ENCODE measurements at places on chromosomes 6 and 20. TPM values are rescaled to one million over a fixed set of nuclear protein-coding genes. Genes with fewer than 3 reads are reported as not detected.

DNA sequence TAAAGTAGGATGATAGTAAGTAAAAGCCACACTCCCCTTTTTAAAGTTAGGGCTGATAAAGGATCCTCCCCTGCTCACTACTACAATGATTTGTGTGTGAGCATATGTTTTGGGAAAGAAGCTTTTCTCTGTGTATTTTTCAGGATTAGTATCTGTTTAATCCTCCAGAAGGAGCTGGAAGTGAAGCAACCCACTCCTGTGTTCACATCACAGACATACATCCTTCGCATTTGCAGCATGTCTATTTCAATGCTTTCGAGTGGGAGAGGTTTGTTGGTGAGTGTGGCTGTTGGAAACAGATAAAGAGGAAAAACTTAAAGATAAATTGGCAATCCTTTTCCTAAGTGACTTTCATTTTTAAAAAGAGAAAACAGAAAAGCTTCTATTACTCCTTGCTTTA is 31.6 kb upstream of the RGS17 start:
- DNase-seq = no peak

DNA sequence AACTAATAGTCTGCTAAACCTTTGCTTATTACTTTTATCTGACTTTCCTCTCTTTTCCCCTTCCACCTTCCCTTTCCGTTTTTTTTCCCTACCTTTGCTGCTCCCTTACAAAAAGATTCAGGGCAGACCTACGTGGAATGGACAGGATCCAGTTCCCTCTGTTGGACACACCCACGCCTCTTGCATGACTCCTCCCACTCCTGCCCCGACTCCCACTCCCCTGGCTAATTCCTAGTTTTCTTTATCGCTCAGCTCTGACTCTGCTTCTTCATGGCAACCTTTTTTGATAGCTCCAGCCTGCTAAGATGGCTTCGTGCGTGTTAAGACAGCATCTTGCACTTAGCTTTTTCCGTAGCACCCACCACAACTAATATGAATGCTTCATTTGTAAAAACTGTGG is 715.6 kb upstream of the NRSN1 start:
- no peak for DNase-seq

DNA sequence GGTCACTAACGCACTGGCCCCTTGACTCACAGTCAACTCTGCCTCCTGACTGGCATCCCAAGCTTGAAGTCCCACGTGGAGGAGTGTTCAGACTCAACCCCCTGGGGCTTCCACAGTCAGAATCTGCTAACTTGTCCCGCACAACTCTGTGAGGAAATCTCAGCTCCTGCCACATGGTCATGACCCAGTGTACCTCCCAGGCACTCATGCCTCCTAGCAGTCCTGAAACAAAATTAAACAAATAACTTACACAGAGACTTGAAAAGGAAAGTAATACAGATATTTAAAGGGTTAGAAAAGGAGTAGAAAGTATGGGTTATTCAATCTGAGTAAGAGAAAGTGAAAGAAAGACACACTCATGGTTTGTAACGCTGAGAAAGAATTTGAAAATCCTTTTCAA is 134.9 kb downstream of the GMDS start:
- DNase-seq = no peak

Gene SFTA2
- total RNA-seq = not detected

Gene SLC22A2
- 0.62 TPM for total RNA-seq

Gene ZBTB9
- total RNA-seq = 5.4 TPM
